ENCODE measurements at places on chromosomes 3 and 15. TPM values are rescaled to one million over a fixed set of nuclear protein-coding genes. Genes with fewer than 3 reads are reported as not detected.

COLQ gene
- total RNA-seq, result 0.36 TPM

GUCA1C gene
- not detected for total RNA-seq

LPP gene
- total RNA-seq, result 63.0 TPM

PSMD2 gene
- total RNA-seq, result 747 TPM

TNIK gene
- 40.1 TPM for total RNA-seq

LYZL4 gene
- 0.18 TPM for total RNA-seq

KLHL6 gene
- total RNA-seq, result 5.9 TPM

PLAAT1 gene
- 0.45 TPM for total RNA-seq

GOLIM4 gene
- 64.0 TPM for total RNA-seq

PRTG gene
- 1.4 TPM for total RNA-seq

ANKRD34C gene
- total RNA-seq, result not detected

ADAMTS7 gene
- total RNA-seq, result 10.7 TPM

LRTM1 gene
- not detected for total RNA-seq

RUVBL1 gene
- 94.6 TPM for total RNA-seq

APBA2 gene
- total RNA-seq, result 42.6 TPM

ALDH1A3 gene
- 82.6 TPM for total RNA-seq

GOLGA6A gene
- not detected for total RNA-seq

HTR3D gene
- total RNA-seq, result not detected

IGSF10 gene
- 0.19 TPM for total RNA-seq

ITIH3 gene
- total RNA-seq, result not detected

MUSTN1 gene
- not detected for total RNA-seq

LRIG1 gene
- 54.8 TPM for total RNA-seq

ATP13A4 gene
- 0.09 TPM for total RNA-seq

ADGRG7 gene
- total RNA-seq, result not detected

IL20RB gene
- 0.54 TPM for total RNA-seq

CYP1A2 gene
- not detected for total RNA-seq

CSPG4 gene
- total RNA-seq, result under 0.01 TPM

GP5 gene
- total RNA-seq, result not detected

CHRM5 gene
- under 0.01 TPM for total RNA-seq

GDPGP1 gene
- total RNA-seq, result 5.9 TPM

GOLGA6L10 gene
- total RNA-seq, result 0.94 TPM

SLC2A2 gene
- not detected for total RNA-seq

ZNF639 gene
- total RNA-seq, result 33.7 TPM

TMEM40 gene
- not detected for total RNA-seq

C2CD4A gene
- 1.5 TPM for total RNA-seq

ROBO2 gene
- total RNA-seq, result not detected

CAPN7 gene
- 29.8 TPM for total RNA-seq

KY gene
- total RNA-seq, result not detected

CTXN2 gene
- under 0.01 TPM for total RNA-seq

TM4SF4 gene
- total RNA-seq, result not detected

CLSTN2 gene
- 0.09 TPM for total RNA-seq

DTX3L gene
- 8.2 TPM for total RNA-seq

CCDC9B gene
- 75.5 TPM for total RNA-seq

DPPA2 gene
- total RNA-seq, result not detected

PLSCR2 gene
- 0.18 TPM for total RNA-seq

TM6SF1 gene
- total RNA-seq, result 31.8 TPM

FAM162A gene
- 26.7 TPM for total RNA-seq

INSYN1 gene
- 0.56 TPM for total RNA-seq

TAGLN3 gene
- not detected for total RNA-seq

Data from endothelial cell of coronary artery (primary cell).